ENCODE measurements at places on chromosomes 6 and 20.

- DNase-seq, result no peak
Observed at GRCh38 chr20:40317156-40317790, 371.8 kb downstream of the MAFB start.

DNA sequence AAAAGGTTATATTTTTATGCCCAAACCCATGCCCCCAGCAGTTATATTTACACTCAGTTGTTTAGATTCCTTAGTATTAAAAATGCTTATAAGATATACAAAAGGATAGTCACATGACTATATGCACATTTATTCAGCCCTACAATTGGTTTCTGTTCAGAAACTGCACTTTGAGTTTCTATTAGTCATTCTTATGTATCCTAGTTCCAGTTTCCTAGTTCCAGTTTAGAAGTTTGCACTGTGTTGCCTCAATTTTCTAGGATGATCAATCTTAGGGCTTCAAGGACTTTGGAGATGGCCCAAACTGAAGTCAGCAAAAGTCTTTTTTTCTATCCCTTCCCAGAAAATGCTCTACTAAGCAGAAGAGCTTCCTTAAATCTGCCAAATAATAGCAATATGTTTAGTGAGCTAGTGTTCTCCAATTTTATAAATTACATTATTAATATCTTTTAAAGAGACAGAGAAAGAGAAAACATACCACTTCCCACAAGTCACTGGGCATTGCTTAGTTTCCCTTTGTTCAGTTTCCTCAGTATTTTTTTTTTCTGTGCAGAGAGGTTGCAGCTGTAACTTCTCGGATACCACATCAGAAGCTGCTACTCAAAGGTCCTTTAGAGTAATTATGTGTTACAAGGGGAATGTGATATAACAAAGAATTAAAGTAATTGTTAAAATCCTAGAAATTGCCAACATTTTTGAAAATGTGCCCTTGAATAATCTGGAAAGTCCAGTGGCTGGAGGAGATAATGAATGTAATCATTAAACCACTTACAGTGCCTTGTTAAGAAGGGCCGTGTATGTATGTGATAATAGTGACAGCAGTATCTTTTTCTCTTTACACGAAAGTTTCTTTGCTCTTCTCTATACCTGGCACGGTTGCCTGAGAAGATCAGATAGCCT is 138.8 kb downstream of the KHDRBS2 start:
- DNase-seq, result no peak

DNA sequence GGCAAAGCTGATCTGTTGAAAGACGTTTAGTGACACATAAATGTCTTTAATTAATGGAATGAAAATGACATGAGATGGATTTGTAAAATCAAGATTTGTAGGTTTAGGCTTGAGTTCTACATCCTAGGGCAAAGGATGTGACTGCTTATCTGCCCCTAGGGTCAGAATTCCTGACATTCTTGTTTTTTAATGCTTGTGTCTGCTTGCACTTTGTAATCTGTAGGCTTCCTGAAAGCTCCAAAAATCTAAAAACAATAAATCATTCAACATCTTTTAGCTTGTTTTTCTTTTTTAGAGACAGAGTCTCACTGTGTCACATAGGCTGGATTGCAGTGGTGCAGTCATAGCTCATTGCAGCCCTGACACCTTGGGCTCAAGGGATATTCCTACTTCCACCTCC is 107.9 kb upstream of the MLIP start:
- DNase-seq, result no peak

DNA sequence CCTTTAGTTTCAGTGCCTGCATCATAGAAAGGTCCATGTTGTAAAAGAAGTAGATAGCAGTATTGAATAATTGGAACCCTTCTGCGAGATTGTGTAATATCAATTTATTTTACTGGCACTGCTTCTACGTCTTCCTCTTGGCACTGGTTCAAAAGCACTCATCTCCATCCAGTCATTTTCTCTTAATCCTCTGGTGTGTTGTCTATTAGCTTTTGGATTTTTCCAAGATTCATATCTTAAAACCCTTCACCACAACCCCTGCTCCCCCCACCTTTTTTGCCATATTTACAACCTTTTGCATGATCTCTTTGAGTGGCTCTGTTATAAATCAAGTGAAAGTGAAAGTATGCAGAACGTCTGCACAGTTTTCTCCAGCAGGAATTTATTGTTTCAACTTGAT is 76.6 kb upstream of the HSF2 start:
- DNase-seq, result peak; percentile 27

GRCh38 chr20:20731945-20732296 is 19.5 kb upstream of the RALGAPA2 start:
- peak; percentile 76 for DNase-seq

DNA sequence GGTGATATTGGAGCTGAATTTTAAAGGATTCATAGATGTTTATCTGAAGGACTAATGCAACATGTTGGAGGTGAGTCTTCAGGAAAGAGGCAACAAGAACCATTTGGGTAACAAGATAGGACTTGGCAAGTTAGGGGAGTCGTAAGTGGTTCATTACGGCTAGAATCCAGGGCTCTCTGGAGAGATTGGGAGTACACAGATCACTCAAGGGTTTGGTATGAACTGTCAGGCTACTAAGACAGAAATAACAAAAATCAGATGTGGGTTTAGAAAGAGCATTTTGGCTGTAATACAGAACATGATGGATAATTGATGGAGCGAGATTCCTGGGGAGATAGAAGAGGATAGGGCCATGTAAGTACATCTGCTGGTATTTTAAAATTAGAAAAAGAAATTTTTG is 86.3 kb upstream of the ESR1 start:
- DNase-seq, result no peak

DNA sequence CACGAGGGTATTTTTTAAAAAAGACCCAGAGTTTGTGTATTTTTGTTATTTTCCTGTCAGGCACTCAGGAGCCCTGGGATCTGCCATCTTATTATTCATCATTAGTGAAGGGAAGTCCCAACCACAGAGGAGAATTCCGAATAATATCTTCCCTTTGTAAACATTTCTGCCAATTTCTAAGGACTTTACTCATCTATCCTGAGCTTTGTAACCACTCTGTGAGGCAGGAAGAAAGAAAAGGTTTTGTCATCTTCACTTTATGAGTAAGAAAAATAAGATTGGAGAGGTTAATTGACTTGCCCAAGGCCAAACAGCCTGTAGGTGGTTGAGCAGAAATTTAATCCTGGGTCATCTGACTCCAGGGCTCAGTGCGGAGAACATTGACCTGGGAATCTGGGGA is 23.0 kb upstream of the IYD start:
- no peak for DNase-seq

DNA sequence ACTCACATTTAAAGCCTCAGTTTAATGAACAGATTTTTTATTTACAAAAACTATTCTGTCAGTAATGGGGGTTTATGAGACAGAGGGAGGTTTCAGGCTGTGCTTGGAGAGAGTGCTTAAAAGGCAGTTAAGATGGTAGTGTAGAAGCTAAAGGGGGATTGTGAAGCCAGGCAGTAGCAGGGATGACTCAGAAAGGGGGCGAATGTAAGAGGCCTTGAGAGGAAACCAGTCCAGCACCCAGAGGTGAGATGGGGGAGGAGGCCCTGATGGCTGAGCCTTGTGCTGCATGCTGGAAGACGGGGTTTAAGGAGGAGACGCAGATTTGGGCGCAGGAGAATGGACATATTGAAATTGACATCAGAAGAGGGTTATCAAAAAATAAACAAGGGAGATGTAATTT is 6.6 kb upstream of the SERPINB9 start:
- DNase-seq, result peak; percentile 36

DNA sequence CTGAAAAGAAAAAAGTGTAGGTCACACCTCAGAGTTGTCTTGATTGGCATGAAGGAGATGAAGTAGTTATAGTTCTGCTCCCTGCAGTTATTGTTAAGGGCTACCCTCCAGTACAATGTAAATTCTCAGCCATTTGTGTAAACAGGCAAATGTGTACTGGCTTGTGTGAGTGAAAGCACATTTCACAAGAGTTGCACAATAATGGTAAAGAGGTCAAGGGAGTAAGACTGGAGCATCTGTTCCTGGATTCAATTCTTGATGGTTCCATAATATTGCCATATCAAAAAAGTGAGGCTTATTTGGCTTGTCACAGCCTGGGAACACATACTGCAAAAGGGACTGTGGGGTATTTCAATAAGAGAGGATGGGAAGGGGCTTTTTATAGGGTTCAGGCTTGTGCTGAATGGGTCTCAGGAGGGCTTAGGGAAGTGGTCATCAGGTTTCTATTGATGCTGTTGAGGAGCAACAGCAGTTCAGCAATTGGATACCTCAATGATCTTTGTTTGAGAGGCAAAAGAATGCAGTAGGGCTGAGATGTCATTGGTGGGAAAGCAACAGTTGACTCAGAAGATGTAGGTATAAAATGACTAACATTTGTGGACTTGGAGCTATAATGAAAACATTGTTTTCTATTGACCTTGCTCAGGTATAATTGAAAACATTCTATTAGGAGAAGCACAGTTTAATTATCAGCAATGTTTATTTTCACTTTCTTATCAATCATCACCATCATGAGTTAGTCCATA is 402.6 kb downstream of the BCKDHB start:
- DNase-seq, result peak; percentile 27

DNA sequence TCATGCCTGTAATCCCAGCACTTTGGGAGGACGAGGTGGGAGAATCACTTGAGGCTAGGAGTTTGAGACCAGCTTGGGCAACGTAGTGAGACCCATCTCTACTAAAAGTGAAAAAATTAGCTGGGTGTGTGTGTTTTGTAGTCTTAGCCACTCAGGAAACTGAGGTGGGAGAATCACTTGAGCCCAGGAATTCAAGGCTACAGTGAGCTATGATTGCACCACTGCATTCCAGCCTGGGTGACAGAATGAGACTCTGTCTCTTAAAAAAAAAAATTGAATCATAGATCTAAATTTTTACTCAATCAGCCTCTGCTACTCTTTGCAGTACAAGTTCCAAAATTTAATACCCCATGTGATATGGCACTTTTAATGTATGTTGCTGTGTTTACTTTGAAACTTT is 121.6 kb downstream of the ARMC2 start:
- DNase-seq, result no peak

- no peak for DNase-seq
Observed at GRCh38 chr20:1853473-1853872, 41.7 kb upstream of the SIRPA start.

DNA sequence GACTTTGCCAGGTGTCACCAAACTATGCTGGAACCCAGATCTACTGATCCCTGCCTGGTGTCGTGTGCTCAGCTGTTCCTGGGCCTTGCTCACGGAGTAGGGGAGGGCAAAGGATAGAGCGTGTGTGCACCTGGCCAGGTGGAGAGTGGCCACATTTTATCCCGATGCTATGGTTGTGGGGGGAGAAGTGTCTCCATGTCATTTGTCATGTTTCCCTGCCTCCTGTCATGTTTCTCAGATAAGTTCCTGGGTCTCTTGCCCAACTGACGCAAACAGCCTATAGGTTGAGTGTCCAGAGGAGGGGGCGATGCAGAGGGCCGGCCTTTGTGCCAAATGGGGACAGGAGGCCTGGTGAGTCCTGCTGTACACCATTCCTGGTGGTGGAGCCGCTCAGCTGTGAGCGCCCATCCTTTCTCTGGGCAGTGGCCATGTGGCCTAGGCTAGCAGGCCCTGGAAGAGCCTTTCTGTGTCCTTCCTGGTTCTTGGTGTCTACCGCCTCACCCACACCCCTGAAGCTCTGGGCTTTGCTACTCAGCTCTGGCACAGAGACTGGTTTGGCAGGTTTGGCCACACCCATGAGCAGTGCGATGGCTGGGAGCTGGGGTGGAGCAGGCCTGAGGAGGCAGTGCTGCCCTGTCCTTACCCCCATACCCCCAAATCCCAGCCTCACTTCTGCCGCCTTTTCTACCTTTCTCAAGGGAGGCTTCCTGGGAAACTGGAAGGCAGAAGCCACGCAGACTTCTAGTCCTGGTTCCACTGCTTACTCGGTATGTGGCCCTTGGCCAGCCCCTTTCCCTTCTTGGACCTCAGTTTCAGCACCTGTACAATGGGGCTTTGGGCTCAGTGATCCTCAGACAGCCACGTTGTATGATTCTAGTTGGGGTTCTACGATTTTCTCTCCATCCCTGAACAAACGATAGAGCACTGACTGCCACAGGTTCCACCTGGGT is 32.3 kb upstream of the EPB41L1 start:
- DNase-seq, result no peak

DNA sequence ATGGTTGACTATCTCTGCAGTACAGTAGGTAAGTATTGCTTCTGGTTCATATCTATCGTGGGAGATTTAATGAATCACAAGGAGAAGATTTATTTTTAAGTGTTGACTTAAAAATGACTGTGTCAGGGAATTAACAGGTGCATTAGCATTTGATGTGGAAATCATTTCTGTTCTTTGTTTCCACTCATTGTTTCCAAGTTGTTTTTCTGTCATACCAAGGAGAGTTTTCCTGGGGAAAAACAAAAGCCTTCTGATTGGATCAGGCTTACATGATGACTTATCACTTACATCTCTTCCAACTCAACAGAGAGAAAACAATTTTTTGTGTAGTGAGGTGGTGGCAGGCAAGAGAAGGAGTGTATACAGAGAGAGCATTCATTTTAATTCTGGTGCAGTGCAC is 686.4 kb downstream of the HTR1B start:
- no peak for DNase-seq

- peak; percentile 97 for DNase-seq
Observed at GRCh38 chr20:60648556-60648955, 603.5 kb upstream of the CDH4 start.

- no peak for DNase-seq
Observed at GRCh38 chr20:20413810-20414281, 45.9 kb downstream of the INSM1 start.

- no peak for DNase-seq
Observed at GRCh38 chr6:66851930-66852329, 1144.9 kb upstream of the EYS start.

GRCh38 chr20:13111249-13111911 is 102.6 kb downstream of the SPTLC3 start:
- no peak for DNase-seq

DNA sequence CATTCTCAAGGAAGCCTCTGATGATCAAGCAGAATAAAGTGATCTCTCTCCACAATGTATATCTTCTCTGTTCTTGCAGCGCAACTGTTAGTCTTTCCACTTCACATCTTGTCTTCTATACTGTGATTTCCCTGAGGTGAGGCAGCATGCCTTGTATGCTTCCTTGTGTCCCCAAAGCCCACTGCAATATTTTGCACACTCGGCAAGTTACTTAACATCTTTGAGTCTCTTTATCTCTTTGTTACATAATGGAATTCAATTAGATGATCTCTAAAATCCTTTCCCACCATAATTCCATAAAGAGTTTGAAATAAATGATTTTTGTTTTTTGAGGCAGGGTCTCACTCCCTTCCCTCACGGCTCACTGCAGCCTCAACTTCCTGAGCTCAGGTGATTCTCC is 40.4 kb upstream of the ALDH8A1 start:
- DNase-seq, result no peak

DNA sequence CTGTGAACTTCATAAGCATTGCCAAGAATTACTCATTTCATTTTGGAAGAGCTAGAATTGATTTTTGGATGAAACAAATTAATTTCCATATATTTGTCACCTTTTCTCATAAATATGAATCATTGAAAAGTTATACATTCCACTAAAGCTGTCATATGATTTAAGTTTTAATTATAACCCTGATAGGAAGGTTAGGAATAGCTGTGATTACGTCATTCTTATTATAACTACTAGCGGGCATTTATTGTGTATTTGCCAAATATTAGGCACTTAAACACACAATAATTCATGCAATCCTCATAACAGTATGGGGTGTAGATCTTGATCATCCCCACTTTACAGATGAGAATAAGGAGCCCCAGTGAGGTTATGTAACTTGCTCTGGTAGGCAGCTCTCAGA is 77.4 kb upstream of the ENPP5 start:
- no peak for DNase-seq

- no peak for DNase-seq
Observed at GRCh38 chr20:50012282-50013263, 29.8 kb downstream of the SNAI1 start.

Data from NB4 (cell line).